ENCODE measurements at places on chromosomes 12 and 14. TPM values are rescaled to one million over a fixed set of nuclear protein-coding genes. Genes with fewer than 3 reads are reported as not detected.

DNA sequence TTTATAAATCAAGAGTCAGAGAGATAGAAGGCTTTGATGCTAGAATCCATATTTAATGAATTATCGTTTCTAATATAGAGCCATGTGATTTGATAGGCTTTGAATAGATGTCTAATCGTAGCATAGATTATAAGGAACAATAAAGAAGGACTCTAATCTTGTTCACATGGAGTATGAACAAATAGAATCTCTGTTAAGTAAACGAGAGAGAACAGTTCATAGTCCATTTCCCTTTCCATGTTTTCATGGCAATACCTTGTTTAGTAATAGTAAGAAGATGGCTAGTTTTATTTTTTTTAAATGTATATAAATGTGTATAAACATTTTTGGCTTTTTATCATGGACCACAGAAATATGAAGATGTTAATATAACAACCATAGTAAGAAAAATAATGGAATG is 32.3 kb upstream of the RAD51AP1 start:
- no peak overlapping the region for H3K27ac ChIP-seq
- no peak for DNase-seq
- H3K36me3 ChIP-seq, result peaks cover 39% of the 10 kb centered on the region
- H3K4me3 ChIP-seq, result no peak overlapping the region
- peaks cover 13% of the 10 kb centered on the region for H3K4me1 ChIP-seq
- no peaks in the 10 kb centered on the region for H3K27me3 ChIP-seq

DNA sequence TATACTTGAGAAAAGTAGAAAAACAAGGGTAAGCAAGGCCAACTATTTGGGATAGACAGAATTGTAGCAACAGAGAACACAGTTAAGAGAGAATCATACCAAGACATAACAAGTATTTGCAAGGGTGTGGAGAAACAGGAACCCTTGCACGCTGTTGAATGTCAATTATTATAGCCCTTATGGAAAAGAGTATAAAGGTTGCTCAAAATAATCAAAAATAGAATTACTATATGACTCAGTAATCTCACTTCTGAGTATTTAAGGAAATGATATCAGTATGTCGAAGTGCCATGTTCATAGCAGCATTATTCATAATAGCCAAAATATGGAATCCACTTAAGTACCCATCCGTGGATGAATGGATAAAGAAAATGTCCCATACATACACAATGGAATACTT is 193.3 kb downstream of the PHLDA1 start:
- peaks cover 7% of the 10 kb centered on the region for H3K27me3 ChIP-seq
- DNase-seq, result no peak
- no peaks in the 10 kb centered on the region for H3K4me1 ChIP-seq
- no peaks in the 10 kb centered on the region for H3K36me3 ChIP-seq
- H3K4me3 ChIP-seq, result no peak overlapping the region

The CMKLR1 gene
- total RNA-seq, result 0.05 TPM

The METAP2 gene
- total RNA-seq, result 67.4 TPM
